WTC11 (cell line): ENCODE measurements at places on chromosomes 11 and 22.

DNA sequence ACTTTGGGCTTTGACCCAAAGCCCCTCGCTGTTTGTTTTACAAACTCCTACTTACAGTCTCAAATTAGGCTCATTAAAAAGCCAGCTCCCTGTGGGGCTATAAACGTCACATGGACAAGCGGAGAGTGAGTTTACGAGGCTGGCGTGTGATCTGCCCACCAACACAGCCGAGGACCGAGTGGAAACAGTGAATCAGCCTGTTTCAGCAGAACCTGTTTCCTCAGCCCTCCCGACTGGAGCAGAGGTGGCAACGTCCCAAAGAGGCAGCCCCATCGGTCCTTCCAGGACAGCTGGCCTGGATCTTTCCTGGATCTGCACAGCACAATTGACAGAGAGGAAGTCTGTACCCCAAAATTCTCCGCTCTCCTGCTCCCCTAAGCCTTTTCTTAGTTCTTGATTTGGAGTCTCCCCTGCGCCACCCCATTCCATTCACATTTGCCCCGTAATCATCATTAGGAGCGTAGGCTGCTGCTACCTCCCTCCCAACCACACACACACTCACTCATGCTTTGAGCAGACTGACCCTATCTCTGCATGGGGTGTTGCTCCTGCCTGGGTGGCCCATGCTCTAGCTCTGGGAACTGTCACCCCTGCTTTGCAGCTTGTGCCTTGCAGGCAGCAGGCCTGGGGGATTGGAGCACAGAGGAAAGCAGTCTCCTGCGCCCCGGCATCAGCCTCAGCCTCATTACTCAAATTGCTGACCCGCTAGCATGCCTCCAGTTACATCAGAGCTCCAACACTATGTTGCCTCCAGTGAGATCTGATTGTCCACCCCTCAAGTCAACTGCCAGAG, 117.8 kb downstream of the NAT10 start:
- DNase-seq = no peak

DNA sequence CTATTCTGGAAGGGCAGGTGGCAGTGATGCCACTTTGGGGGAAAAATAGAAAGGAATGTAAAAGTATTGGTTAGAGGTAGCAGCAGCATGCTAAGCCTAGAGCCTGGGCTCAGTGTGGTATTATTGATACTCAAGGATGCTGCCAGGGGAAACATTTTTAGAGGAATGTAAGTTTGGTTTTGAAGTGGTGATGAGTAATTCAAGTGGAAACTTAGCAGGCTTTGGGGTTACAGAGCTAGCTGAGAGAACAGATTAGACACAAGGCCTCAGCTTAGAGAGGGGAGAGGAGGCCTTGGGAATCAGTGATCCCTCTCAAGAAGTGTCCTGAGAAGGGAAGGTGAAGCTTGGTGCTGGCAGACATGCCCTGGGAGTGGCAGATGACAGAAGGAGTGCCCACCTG, 32.9 kb upstream of the DDI1 start:
- DNase-seq = no peak

- no peak for DNase-seq
Observed at GRCh38 chr11:106152824-106153223, 75.4 kb downstream of the AASDHPPT start.

GRCh38 chr11:105829084-105829483, 193.0 kb downstream of the MSANTD4 start:
- DNase-seq = no peak

GRCh38 chr11:43987384-43988039, 45.1 kb downstream of the C11orf96 start:
- no peak for DNase-seq
